ENCODE measurements at places on chromosomes 16 and 17. TPM values are rescaled to one million over a fixed set of nuclear protein-coding genes. Genes with fewer than 3 reads are reported as not detected.

HSPB9 gene
- 0.40 TPM for total RNA-seq

CX3CL1 gene
- 6.0 TPM for total RNA-seq

SLC38A8 gene
- not detected for total RNA-seq

- DNase-seq, result no peak
These were observed 1.8 kb downstream of the KCNJ16 start for GRCh38 chr17:70076831-70077230.

DNA sequence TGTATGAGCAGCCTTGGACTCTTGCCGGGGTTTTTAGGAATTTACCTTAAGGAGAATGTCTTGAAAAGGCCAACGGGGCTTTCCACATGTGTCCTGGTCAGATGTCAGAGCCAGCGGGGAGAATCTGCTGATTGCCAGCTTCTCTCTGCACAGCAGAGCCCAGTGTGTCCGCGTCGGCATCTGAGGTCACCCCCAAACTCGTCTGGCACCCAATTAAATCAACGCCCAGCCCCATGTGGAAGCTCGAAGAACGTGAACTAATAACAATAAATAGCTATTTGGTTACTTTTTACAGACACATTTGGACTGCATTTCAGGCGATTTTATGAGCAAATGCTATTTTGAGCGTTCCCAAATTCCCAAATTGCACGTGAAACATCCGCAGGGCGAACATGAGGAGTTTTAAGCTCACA is 303.5 kb downstream of the FOXL1 start:
- no peak for DNase-seq

DNA sequence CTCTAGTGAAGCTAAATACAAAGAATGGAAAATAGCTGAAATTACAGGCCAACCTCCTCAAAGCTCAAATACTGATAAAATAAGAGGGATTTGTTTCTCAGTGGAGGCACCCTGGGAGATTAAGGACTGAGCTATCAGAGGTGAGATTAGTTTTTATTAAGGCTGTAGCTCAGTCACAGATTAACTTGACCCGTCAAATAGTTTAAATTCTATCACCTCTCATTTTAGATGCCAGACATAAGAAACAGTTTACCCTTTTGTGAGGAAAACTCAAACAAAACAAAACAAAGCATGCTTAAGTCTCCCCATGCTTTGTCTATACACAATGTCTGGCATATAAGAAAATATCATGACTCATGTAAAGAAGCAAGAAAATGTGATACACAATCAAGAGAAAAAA is 208.3 kb upstream of the PMFBP1 start:
- no peak for DNase-seq

GRCh38 chr16:80515374-80515773 is 25.4 kb upstream of the DYNLRB2 start:
- DNase-seq, result no peak

- DNase-seq, result no peak
These were observed 16.3 kb downstream of the CBX1 start for GRCh38 chr17:48084932-48085331.

All from pancreas (tissue), 10 donors.